ENCODE measurements at places on chromosomes 1 and 21. TPM values are rescaled to one million over a fixed set of nuclear protein-coding genes. Genes with fewer than 3 reads are reported as not detected.

- no peak for DNase-seq
- no peaks in the 10 kb centered on the region for H3K27me3 ChIP-seq
- no peak overlapping the region for H3K4me3 ChIP-seq
- H3K27ac ChIP-seq: no peak overlapping the region
- H3K36me3 ChIP-seq: no peaks in the 10 kb centered on the region
- no peaks in the 10 kb centered on the region for H3K4me1 ChIP-seq
Measured at GRCh38 chr1:113675302-113675701, 84.0 kb downstream of the PHTF1 start.

GRCh38 chr1:15035236-15035635 lies 118.3 kb upstream of the TMEM51 start:
- H3K27ac ChIP-seq: no peak overlapping the region
- H3K4me1 ChIP-seq: peaks cover 8% of the 10 kb centered on the region
- no peak overlapping the region for H3K4me3 ChIP-seq
- no peaks in the 10 kb centered on the region for H3K27me3 ChIP-seq
- H3K36me3 ChIP-seq: no peaks in the 10 kb centered on the region
- DNase-seq: no peak

GRCh38 chr1:66532214-66532613 lies 1.7 kb upstream of the SGIP1 start:
- H3K27ac ChIP-seq: no peak overlapping the region
- H3K4me1 ChIP-seq: no peaks in the 10 kb centered on the region
- H3K4me3 ChIP-seq: no peak overlapping the region
- no peaks in the 10 kb centered on the region for H3K36me3 ChIP-seq
- no peak for DNase-seq

GRCh38 chr1:182625719-182626504 lies 21.7 kb upstream of the RGS16 start:
- H3K4me3 ChIP-seq: no peak overlapping the region
- no peaks in the 10 kb centered on the region for H3K27me3 ChIP-seq
- no peak for DNase-seq
- no peaks in the 10 kb centered on the region for H3K36me3 ChIP-seq

Gene PPFIA4
- total RNA-seq: not detected

Gene LCE6A
- not detected for total RNA-seq

GRCh38 chr1:93614986-93615581 lies 66.6 kb downstream of the BCAR3 start:
- no peak overlapping the region for H3K4me3 ChIP-seq
- H3K36me3 ChIP-seq: no peaks in the 10 kb centered on the region
- H3K27me3 ChIP-seq: no peaks in the 10 kb centered on the region
- no peak for DNase-seq

DNA sequence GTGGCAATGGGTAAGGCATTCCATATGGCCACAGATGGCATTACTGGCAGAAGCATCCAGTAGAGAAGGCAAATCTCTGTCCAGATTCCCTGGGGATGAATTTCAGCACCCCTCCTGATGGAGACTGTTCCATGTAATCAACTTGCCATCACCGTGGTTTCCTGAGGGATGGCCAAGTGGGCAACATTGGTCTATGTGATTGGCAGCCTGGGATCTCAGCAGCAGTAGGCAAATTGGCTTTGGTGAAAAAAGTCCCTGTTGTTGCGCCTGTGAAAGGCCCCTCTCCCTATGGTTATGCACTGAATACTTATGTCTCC lies 19.3 kb downstream of the DMRTB1 start:
- H3K4me3 ChIP-seq: no peak overlapping the region
- H3K27me3 ChIP-seq: no peaks in the 10 kb centered on the region
- no peak overlapping the region for H3K27ac ChIP-seq
- H3K36me3 ChIP-seq: no peaks in the 10 kb centered on the region
- DNase-seq: no peak

DNA sequence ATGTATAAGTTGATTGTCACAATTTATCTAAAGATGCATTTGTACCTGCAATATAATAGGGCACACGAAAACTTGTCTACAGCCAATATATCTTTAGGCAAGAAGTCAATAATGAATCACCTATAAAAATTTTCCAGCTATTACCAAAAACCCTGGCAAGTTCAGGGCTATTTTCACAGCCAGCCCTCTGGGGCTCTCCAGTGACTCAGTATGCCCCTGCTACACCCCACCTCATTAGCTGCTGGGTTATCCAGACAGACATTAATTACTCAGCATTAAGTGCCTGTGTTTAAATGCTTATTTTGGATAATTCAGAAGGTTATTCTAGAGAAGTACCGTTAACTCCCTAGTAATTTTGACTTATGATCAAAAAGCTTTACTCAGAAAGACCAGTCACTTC lies 220.2 kb downstream of the TBX15 start:
- no peaks in the 10 kb centered on the region for H3K4me1 ChIP-seq
- H3K27ac ChIP-seq: no peak overlapping the region
- DNase-seq: no peak
- no peaks in the 10 kb centered on the region for H3K27me3 ChIP-seq
- no peaks in the 10 kb centered on the region for H3K36me3 ChIP-seq
- H3K4me3 ChIP-seq: no peak overlapping the region

DNA sequence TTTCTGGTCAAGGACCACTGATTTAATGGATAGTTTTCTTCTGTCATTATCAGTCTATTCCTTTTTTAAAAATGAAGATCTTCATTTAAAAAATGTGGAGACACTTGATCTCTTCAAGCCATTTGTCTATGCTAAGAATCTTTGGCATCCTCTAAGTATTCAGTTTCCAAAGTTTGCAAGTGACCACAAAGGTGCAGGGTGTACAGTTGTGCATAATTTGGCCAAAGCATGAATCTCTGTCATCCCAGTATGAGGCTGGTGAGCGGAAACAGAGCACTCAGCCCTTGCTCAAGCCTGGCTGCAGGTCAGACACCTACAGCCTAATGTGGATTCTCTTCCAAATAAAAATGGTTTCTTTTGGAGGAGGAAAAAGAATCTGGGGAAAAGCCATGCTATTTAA lies 19.8 kb downstream of the PARP1 start:
- no peak overlapping the region for H3K27ac ChIP-seq
- H3K36me3 ChIP-seq: peaks cover 96% of the 10 kb centered on the region
- no peaks in the 10 kb centered on the region for H3K4me1 ChIP-seq
- no peak overlapping the region for H3K4me3 ChIP-seq
- no peak for DNase-seq

Gene CFH
- total RNA-seq: not detected

Gene BEST4
- total RNA-seq: 1.3 TPM

Gene CAMK1G
- not detected for total RNA-seq

DNA sequence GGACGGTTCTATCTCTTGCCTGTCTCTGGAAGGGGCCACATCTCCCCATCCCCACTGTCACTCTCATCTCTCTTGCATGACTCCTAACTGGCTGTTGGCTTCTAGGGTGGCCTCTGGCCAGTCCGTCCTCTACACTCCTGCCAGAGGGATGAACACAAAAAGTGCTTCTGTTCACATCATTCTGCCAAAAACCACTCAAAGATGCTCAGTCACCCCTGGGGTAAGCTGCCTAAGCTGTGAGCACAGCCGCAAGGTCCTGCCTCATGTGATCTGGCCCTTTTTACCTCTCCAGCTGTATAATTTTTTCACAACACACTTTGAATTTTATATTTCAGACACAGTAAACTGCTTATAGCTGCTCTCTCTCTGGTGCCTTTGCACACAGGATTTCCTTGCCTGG lies 97.6 kb upstream of the CD34 start:
- no peak for DNase-seq
- no peaks in the 10 kb centered on the region for H3K27me3 ChIP-seq
- no peaks in the 10 kb centered on the region for H3K4me1 ChIP-seq
- no peak overlapping the region for H3K4me3 ChIP-seq
- no peaks in the 10 kb centered on the region for H3K36me3 ChIP-seq
- no peak overlapping the region for H3K27ac ChIP-seq

- H3K27me3 ChIP-seq: no peaks in the 10 kb centered on the region
- no peak overlapping the region for H3K27ac ChIP-seq
- DNase-seq: no peak
- H3K4me3 ChIP-seq: no peak overlapping the region
- no peaks in the 10 kb centered on the region for H3K36me3 ChIP-seq
Measured at GRCh38 chr1:239394107-239394506, 7.7 kb downstream of the CHRM3 start.

DNA sequence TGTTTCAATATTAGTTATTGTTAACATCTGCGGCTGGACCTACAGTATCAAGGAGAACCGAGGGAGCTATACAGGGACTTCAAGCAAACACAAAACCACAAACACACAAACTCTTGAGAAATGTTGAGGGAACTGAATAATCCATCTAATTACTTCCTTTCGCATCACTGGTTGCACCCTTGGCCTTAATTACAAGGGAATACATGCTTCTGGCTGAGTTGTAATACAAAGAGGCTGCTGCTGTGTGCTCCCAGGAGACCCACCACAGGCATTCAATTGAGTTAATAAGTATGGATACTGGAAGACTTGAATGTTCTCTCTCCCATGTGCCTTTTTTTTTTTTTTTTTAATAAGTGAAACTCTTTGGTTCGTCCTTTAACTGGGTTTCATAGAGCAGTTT lies 16.8 kb upstream of the SMYD2 start:
- no peaks in the 10 kb centered on the region for H3K27me3 ChIP-seq
- H3K36me3 ChIP-seq: no peaks in the 10 kb centered on the region
- H3K27ac ChIP-seq: no peak overlapping the region
- peaks cover 4% of the 10 kb centered on the region for H3K4me1 ChIP-seq
- no peak overlapping the region for H3K4me3 ChIP-seq

DNA sequence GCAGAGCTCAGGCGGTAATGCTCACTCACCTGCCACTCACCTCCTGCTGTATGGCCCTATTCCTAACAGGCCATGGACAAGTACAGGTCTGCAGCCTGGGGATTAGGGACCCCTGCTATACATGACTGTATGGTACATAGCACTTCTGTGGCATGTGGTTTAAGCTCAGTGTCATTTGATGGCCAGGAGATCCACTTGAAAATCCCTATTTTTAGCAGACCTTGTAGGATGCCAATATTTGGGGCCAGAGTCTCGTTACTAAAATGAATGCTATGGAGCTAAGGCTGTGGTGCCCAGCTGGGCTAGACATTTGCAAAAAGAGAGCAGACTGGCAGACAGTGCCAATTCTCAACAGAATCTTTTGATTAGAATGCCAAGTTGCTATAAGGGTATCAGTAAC lies 1.7 kb upstream of the ANGPTL7 start:
- H3K27me3 ChIP-seq: no peaks in the 10 kb centered on the region
- DNase-seq: no peak
- H3K4me1 ChIP-seq: no peaks in the 10 kb centered on the region
- H3K4me3 ChIP-seq: no peak overlapping the region

DNA sequence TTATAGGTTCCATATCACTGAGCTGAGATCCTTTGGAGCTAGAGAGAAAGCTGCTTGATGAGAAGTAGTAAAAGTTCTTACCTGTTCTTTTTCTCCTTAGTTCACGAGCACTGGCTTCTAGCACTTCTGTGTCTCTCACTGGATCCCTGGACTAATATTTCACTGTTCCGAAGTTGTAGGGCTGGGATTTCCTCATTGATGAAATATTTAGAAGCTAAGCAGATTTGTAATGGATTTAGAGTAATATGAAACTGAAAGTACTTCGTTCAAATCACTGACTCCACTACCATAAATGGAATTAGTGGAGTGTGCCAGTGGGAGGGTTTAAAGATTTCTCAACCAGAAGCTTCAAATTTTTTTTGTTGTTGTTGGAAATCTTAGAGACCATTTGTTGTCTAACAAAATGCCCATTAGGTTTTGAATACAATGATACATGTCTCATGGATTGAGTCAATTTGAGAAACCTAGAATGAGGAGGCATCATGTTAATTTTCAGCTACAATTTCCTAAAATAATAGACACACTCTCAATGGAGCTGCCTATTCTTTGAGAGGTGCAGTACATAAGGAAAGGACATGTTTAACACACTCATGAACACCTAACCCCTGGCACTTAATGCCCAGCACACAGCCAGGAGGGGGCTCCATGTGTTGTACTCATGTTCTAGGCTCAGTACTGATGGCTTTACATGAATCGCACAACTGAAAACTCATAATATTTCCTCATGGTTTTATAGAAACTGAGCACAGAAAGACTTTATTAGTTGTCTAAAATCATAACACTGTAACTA lies at the start of gene GBP1:
Gene GBP1 (minus strand): TSS at position 130 of the 790 bp plus-strand sequence. CDS start 1,974 bp downstream, outside the sequence.
- peak within 1 kb of the TSS; percentile 44 for H3K4me3 ChIP-seq
- H3K27ac ChIP-seq: no peak within 1 kb of the TSS
- H3K4me1 ChIP-seq: peaks cover 5% of the 10 kb centered on the region
- no peaks in the 10 kb centered on the region for H3K36me3 ChIP-seq
- H3K27me3 ChIP-seq: no peaks in the 10 kb centered on the region

DNA sequence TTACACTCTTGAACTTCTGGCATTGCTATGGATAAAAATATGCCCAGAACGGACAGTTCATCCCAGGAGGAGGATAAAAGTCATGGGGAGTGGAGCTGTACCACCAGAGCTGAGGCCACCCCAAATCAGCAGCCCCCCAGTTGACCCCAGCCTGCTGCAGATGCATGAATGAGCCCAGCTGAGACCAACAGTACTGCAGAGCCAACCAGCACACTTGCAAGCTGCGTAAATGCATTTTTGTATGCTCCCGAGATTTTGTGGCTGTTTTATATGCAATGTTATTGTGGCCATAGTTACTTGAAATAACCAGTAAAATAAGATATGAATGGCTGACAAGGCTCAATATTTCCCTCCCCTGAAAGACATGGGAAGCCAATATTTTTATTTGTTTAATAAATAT lies 264.6 kb downstream of the DUSP10 start:
- H3K4me1 ChIP-seq: peaks cover 9% of the 10 kb centered on the region
- no peak overlapping the region for H3K4me3 ChIP-seq
- no peak overlapping the region for H3K27ac ChIP-seq
- no peak for DNase-seq

DNA sequence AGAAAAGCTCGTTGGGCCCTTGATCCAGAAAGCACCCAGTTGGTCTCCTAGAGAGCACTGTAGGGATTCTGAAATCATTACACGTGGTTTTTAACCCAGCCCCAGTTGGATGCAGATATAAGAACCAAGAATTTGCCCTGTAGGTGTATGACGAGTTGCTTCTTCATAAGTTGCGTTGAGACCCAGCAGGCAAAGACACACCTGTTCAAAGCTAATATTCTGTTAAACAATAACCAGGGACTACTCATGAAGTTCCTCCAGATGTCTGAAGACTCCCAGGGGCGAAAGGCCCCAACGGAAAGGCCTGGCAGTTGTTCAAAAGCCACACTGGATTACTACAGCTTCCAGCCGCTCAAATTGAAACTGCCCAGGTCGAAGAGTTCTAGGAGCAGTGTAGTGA lies 88.6 kb upstream of the HNRNPU start:
- no peaks in the 10 kb centered on the region for H3K4me1 ChIP-seq
- H3K4me3 ChIP-seq: no peak overlapping the region
- no peak overlapping the region for H3K27ac ChIP-seq
- H3K36me3 ChIP-seq: no peaks in the 10 kb centered on the region

GRCh38 chr1:102420034-102420433 lies 423.3 kb upstream of the OLFM3 start:
- H3K27ac ChIP-seq: no peak overlapping the region
- no peak overlapping the region for H3K4me3 ChIP-seq
- H3K4me1 ChIP-seq: no peaks in the 10 kb centered on the region
- no peaks in the 10 kb centered on the region for H3K27me3 ChIP-seq
- no peak for DNase-seq

Gene SPRR2A
- total RNA-seq: not detected

Gene ASPM
- total RNA-seq: 53.4 TPM

Gene RCSD1
- 116 TPM for total RNA-seq

Data from Karpas-422 (cell line).